Caki2 (cell line): ENCODE measurements at places on chromosomes 5 and 9. TPM values are rescaled to one million over a fixed set of nuclear protein-coding genes. Genes with fewer than 3 reads are reported as not detected.

RETREG1 gene
- total RNA-seq, result 7.6 and 9.5 TPM in 2 replicates

- DNase-seq, result peak; percentile 15
Measured at GRCh38 chr5:154753792-154754191, 1.4 kb upstream of the LARP1 start.

DNA sequence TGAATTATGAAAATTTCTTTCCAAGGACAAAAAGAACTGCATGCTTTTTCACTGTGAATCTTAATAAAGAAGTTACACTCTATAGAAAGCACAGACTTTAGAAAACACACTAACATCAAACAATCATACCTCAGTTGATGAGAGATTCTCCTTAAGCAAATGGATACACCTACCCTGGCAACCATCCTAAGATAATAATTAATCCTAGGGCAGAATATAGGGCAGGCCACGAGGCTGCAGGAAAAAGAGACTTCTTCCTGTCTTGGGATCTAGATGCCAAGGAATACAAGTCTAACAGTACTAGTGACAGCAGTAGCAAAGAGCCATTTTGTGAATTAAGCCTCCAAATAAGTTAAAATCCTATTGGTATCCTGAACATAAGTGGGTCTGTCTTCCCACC lies 395.4 kb downstream of the EFNA5 start:
- DNase-seq, result peak; percentile 32

GRCh38 chr5:38776149-38776896 lies 69.5 kb upstream of the OSMR start:
- no peak for DNase-seq

- no peak for DNase-seq
Measured at GRCh38 chr5:150615141-150615699, 25.2 kb upstream of the SYNPO start.

DNA sequence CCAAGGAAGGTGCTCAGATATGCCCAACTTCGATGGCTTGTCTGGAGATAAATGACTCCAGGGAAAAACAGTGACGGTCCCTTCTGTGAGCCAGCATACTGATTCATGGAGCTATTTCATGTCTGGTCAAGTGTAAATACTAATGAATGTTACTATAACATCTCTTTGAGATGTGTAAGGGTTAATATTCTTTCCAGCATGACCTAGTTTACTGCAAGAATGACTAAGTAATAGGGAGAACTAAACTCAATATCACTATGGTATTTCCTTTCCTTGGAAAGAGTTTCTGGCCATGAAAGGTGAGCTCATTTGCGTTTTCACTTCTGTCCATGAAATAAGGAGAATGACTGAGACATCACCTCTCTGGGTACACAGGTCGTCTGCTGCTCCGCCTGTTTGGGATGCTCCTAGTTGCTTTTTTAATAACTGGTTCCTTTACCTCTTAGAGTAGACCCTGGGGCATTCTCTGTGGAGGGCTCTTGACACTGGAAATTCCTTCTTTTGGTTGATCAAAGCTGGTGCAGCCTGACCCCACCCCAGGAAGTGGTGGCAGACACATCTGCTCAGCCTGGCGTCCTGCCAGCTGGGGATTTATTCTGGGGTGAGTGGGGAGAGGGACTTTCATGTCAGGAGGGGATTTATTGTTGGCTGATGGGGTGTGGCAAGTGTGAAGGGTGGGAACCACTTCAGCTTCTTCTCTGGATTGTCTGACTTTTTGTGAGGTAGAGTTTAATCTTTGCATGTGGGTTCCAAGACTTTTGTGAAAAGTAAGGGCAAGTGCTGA lies 250.0 kb upstream of the MPDZ start:
- no peak for DNase-seq

- no peak for DNase-seq
Measured at GRCh38 chr5:130624805-130625204, 540.3 kb downstream of the HINT1 start.

CTXN3 gene
- total RNA-seq, result not detected in 2 replicates

NSG2 gene
- 6.5 and 10.5 TPM in 2 replicates for total RNA-seq

MOB3B gene
- total RNA-seq, result 0.03 TPM in 1 of 2 replicates, not detected in the other

HCN1 gene
- not detected in 2 replicates for total RNA-seq

DNA sequence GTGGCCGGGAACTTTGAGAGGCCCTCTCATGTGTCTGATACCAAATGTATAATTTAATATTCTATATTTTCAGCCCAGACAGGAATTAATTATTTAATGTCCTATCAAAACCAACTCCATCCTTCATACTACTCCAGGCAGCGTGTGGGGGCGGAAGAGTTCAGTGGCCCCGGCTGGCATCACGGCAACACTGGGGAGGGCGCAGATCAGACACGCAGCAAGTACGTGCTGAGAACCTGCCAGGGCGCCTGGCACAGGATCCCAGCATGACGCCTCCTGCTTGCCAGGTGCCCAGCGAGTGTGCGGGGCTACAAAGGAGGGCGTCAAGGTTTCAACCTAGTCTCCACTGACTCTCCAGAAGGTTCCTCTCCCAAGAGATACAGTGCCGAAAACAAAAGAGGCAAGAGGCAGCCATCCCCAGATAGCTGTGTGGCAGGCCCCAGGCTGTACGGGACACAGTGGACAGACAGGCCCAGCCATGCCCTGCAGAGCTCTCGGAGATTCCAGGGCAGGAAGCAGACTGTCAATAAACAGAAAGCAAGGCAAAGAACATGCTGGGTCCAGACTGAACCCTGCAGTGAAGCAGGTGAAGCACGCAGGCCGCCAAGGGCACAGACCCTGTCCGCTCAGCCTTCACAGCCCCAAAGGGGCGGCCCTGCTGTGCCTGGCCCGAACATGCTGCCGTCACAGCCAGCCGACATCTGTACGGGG lies 110.3 kb downstream of the VAV2 start:
- DNase-seq, result no peak

TMEM171 gene
- total RNA-seq, result 1.6 and 3.5 TPM in 2 replicates

- DNase-seq, result no peak
Measured at GRCh38 chr5:16992444-16992843, 56.4 kb upstream of the MYO10 start.

GRCh38 chr5:125045646-125046045 lies 299.2 kb upstream of the ZNF608 start:
- no peak for DNase-seq

EEIG1 gene
- total RNA-seq, result 93.4 and 140 TPM in 2 replicates

DNA sequence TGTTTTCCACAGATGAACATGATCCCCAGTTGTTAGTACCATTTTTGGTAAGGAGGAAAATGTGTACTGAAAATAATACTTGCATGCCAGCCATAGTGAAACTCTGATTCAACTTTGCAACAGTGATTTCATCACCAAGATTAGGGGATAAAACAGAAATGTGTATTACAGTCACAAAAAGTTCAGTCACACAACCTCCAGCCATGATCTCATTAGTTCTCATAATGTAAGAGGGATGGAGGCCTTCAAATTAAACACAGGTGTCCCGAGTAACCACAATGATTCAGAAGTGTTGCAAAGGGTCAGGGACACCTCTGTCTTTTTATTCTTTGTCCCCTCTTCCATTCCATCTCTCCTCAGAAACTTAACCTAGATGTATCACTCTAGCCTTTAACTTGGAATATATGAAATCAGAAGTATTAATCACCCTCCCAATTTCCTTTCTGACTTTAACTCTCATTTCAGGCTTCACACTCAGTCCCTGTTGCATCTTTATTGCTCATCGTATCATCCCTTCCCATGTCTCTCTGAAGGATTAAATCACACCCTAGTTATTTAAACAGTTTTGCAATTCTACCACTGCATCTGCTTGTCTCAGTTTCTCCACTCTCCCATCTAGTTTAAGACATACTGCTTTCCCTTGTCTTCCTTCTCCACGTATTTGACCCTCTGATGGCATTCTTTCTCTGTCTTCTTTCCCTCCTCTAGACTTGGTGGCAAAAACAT lies 291.2 kb downstream of the ADAMTS6 start:
- DNase-seq, result no peak

- no peak for DNase-seq
Measured at GRCh38 chr5:131942016-131942415, 3.4 kb downstream of the MEIKIN start.

CYSRT1 gene
- 0.61 and 12.7 TPM in 2 replicates for total RNA-seq

- peak; percentile 54 for DNase-seq
Measured at GRCh38 chr5:138180183-138180782, 1.4 kb downstream of the KIF20A start.

DNA sequence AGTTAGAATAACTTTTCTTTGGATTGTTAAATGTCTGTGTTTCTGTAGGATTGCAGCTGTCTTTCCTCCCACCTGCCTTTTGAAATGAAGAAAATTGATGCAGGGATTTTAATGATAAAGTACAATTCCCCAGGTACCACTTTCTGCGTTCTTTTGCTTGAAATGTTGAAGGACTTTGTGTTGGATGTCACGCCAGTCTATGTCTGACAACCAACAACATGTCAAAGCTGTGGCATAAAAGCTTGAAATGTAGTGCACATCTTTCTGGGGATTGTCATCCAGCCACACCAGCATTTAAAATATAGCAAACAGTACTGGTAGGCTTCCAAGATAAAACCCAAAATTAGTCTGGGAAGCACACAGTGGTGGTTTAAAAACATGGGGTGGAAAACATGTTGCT lies 381.4 kb downstream of the TMEM161B start:
- no peak for DNase-seq

SLC23A1 gene
- 0.06 and 3.9 TPM in 2 replicates for total RNA-seq

PAEP gene
- total RNA-seq, result not detected in 2 replicates

DNA sequence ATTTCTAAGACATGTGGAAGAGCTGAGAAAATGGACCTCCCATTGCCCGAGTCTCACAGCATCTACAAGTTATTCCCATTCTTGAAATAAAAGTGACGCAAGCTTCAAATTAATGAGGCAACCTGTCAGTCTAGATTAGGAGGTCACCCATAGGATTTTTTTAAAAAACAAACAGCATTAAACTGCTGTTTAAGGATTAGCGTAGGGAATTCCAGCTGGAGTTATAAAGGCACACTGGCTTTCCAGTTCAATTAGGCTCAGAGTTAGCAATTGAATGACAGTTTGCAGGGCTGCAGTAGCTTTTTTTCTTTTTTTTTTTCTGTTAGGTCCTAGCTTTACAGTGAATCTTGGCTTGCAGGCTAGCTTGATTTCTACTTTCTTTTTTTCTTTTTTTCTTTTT lies 16.2 kb downstream of the PRKACG start:
- DNase-seq, result no peak

DNA sequence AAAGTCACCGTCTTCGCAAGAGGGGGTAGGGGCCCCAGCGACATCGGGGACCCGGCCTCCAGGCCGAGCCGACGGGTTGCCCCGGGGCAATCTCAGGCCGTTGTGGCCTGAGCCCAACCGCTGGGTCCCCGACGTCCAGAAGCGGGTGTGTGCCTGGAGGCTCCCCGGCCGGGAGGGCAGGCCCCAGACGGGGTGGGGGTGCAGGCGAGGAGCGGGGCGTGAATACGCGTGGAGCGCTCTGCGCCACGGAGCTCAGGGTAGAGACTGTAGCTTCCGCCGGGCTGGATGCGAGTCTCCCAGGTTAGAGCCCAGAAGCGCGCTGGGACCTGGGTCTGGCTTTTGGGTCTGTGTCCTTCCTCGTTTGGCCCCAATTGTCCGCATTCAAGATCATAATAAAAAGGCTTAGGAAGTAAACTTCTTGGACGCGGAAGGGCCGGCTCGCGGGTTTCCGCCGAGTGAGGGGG lies 3.5 kb downstream of the BARX1 start:
- no peak for DNase-seq

GRCh38 chr9:695252-695651 lies 146.2 kb upstream of the DMRT1 start:
- DNase-seq, result no peak

GRCh38 chr9:118761016-118761790 lies 608.0 kb downstream of the BRINP1 start:
- peak; percentile 38 for DNase-seq

OTP gene
- not detected in 2 replicates for total RNA-seq

DNA sequence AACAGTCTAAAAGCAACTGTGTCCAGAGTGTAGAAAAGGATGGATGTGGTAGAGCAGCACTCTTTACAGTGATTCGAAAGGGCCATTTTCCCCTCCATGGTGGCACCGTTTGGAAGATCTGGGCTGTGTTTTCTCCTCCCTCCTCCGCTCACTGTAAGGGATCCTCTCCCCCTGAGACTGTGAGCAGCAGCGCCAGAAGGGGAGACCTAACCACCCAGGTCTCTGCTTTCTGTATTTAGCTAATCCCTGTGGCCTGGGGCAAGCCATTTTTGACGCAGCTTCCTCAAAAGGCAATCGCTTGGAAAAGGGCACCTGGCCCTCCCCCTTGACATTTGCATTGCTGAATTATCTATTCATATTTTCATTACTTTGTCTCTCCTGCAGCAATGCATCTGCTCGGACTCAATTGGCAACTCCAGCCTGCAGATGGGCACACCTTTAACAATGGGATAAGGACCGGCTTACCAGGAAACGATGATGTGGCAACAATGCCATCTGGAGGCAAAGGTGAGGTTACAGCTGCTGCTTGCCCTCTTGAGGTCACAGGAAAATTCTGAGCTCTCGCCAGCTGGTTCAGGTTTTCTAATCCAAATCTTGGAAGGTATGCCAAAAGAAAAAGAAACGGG lies 244.3 kb upstream of the WWC1 start:
- DNase-seq, result peak; percentile 57

DNA sequence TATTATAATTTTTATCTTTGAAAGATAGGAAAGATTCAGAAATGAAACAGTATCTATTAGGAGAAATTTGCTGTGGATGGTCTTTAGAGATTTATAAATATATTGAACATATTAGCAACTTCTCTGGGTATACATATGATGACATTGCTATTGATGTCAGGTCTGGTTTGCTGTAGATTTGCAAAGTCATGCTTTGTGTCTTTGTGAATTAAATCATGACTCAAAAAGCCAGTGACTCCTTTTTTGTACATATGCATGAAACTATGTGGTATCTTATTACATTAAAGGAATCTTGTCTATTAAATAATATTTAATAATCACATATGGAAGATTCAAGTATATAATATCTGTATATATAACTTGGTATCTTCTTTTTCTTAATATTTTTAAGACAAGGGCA lies 141.9 kb downstream of the ST8SIA4 start:
- no peak for DNase-seq

GRCh38 chr5:11266331-11266730 lies 505.3 kb upstream of the DAP start:
- DNase-seq, result no peak

GRCh38 chr5:35853631-35854030 lies 3.1 kb upstream of the IL7R start:
- no peak for DNase-seq

GRCh38 chr5:174446446-174446845 lies 277.9 kb upstream of the MSX2 start:
- no peak for DNase-seq

GAPT gene
- not detected in 2 replicates for total RNA-seq

GRCh38 chr5:127298036-127298429 lies 7.4 kb downstream of the MEGF10 start:
- no peak for DNase-seq

- no peak for DNase-seq
Measured at GRCh38 chr5:93909356-93909755, 168.0 kb upstream of the POU5F2 start.

GRCh38 chr5:139561655-139562451 lies 714 bp downstream of the UBE2D2 start:
- DNase-seq, result peak; percentile 35

GRCh38 chr9:69582544-69583297 lies 89.5 kb downstream of the APBA1 start:
- no peak for DNase-seq

- no peak for DNase-seq
Measured at GRCh38 chr9:85527331-85528020, 214.3 kb downstream of the AGTPBP1 start.

- DNase-seq, result no peak
Measured at GRCh38 chr5:12357626-12358025, 453.4 kb upstream of the CTNND2 start.
